T follicular helper cell (primary cell): ENCODE measurements at places on chromosomes 16 and 17.

DNA sequence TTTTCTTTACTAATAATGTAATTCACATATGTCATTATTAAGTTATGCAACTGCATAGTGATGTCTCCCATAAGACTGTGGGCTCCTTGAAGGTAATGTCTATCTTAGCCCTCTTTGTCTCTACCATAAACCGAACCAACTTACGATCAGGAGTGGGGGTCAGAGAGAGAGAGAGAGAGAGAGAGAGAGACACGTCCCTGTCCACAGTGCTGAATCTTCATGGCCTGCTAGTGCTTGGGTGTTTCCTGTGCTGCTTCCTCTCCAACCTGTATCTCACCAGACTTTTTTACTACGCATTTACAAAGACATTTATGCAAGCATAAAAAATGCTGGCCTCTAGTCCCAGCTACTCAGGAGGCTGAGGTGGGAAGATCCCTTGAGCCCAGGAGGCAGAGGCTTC, 52.2 kb upstream of the HAPSTR1 start:
- no peak for DNase-seq

DNA sequence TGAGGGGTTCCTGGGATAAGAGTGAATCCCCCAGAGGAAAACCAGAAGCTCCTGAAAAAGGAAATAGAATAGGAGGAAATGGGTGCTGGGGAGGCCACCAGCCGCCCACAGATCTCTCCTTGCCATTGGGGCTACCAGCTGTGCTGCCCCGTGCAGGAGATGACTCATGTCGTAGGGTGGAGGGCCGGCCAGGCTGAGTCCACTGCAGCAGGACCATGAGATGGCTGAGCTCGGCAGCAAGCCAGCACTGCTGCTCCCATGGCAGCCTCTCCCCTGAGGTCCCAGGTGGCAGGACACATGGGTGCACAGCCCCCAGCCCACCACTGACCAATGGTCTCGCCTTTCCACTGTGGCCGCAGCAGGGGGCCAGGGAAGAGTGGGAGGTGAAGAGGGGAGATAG, 95.5 kb downstream of the GNAO1 start:
- DNase-seq, result no peak

GRCh38 chr16:53920988-53921387, 217.0 kb downstream of the FTO start:
- DNase-seq, result no peak

DNA sequence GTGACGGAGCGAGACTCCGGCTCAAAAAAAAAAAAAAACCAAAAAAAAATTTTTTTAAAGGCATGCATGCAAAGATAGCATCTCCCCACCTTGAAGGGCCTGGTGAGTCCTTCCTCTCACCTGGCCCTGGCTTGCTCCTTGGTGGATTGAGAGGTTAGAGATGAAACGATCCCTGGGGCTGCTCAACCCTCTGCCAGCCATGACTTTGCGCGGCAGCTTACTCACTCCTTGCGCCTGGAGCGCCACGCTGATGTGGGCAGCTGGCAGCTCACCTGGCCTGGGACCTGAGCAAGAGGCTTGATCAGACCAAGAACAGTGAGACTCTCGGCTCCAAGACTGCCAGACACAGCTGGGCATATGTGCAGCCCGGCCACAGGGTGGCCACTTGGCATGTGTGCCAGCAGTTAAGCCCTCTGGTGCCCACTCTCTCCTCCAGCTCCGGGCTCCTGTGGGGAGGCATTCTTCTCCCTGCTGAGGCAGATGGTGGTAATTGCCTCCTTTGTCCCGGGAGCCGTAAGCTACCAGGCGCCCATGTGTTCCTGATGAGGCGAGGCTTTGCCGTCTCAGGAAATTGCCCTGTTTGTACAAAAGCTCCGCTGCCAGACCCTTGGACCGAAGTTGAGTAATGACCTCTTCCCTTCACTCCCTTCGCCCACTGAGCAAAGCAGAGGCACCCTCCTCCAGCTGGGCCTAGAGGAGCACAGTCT, 5.1 kb upstream of the EVPL start:
- DNase-seq, result no peak

DNA sequence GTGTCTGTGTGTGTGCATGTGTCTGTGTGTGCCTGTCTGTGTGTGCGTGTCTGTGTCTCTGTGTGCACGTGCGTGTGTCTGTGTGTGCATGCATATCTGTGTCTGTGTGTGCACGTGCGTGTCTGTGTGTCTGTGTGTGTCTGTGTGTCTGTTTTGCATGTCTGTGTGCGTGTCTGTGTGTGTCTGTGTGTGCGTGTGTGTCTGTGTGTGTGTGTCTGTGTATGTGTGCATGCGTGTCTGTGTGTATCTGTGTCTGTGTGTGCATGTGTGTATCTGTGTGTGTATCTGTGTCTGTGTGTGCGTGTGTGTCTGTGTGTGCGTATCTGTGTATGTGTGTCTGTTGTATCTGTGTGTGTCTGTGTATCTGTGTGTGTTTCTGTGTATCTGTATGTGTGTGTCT, 5.4 kb downstream of the GSG1L2 start:
- DNase-seq, result no peak

GRCh38 chr17:17235212-17236174, 1.5 kb downstream of the FLCN start:
- no peak for DNase-seq

DNA sequence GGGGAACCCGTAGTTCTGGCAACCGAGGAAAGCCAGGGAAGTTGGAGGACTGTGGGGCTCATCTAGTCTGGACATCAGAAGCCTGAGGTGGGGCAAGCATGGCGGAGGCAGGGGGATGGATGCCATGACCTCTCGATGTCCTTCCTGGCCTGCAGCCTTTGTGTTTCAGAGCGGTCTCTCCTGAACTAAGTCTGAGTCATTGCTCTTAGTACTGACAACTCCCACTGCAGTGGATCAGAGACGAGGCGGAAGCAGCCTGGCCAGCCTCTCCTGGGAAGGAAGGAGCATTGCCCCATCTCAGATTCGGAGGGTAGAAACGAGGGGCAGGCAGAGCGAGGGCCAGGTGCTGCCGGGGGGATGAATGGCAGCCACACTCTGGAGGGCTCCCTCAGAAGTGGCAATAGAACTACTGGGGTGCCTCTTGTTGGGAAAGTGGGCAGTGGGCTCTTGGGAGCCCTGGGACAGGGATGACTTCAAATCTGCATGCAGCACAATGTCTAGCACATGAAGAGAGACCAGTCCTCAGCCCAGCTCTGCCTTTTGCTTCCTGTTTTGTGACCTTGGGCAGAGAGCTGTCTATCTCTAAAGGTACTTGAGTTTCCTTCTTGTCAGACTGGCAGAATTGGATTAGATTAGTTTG, 3.6 kb upstream of the STAC2 start:
- DNase-seq, result no peak

DNA sequence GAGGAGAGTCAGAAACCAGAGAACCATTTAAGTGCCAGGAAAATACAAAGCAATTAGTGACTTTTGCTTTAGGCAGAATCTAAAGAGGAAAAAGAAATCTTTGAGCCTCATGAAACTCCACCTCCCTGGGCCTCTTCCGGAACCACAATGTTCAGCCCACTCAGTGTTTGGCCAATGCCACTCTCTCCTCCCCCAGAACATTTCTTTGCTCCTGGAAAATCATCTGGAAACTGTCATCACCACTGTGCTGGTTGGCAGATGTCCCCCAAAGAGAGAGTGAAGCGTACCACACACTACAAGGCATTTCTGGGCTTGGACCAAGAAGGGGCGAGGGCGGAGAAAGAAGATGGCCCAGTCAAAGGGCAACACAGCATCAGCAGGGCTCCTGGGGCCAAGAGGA, 7.1 kb upstream of the SOX9 start:
- no peak for DNase-seq

GRCh38 chr16:30875871-30876801, 17.7 kb downstream of the BCL7C start:
- no peak for DNase-seq

DNA sequence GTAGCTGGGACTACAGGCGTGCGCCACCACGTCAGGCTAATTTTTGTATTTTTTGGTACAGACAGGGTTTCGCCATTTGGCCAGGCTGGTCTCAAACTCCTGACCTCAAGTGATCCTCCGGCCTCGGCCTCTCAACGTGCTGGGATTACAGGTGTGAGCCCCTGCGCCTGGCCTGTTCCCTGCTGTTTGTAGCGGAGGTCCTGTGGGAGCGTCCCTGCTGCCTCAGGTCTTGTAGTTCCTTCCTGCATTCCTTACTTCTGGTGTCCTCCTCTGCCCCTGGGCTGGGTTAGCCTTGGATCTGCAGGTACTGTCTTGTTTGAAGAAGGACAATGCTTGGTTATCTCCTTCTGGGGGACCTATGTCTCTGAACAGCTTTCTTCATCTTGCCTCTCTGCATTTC, 23.6 kb upstream of the G6PC1 start:
- DNase-seq, result no peak
